T-helper 1 cell (primary cell): ENCODE measurements at places on chromosomes 16 and 17.
A peak's percentile ranks its signal among the peaks of the same experiment; 100 is the strongest.

DNA sequence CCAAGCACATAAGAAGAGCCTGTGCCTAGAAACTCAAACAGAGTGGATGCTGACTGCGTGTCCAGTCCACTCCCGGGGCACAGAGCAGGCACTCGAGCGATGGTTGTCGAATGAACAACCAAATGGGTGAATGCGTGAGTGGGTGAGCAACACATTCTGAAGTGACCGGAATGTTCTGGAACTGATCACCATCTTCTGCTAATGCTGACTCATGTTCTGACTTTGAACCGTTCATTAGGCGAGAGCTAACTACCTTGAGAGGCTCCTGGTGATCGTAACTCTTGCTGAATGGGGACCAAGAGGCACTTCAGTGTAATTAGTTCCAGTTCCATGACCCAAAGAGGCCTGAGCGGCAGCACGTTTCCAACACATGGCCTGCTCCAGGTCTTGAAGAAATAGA is 37.9 kb downstream of the IRF8 start:
- DNase-seq, result no peak

- no peak for DNase-seq
Observed at GRCh38 chr17:82373731-82374625, 2.4 kb downstream of the UTS2R start.

- DNase-seq, result no peak
Observed at GRCh38 chr17:41625602-41626001, 1.2 kb upstream of the KRT17 start.

DNA sequence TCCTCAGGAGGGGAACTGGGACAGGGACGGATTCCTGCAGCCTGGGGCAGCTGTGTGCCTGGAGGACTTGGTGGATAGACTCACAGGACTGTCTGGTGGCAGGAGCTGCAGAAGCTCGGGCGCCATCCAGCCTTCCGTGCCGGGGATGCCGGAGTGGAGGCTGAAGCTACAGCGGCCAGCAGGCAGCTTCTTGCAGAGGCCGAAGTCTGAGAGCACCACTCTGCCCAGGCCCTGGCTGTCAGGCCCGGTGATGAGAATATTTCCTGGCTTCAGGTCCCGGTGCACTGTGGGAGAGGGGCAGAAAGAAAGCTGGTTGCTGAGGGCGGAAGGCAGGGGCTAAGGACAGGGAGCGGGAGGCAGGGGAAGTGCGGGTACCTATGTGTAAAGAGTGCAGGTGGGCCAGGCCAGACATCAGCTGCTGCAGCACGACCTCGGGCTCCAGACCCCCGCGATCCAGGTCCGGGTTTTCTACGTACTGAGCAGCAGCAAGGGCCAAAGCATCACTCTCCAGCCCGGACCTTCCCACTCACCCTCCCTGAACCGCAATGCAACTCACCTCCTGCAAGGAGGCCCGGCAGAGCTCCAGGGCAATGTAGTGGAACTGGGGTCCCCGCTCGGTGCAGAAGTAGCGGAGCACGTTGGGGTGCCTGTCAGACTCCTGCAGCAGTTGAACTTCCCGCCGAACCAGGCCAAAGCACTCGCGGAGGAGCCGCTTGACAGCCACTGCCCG is 16.1 kb downstream of the PLK1 start:
- DNase-seq, result no peak

GRCh38 chr17:65243838-65244625 is 106.9 kb downstream of the RGS9 start:
- DNase-seq, result no peak

DNA sequence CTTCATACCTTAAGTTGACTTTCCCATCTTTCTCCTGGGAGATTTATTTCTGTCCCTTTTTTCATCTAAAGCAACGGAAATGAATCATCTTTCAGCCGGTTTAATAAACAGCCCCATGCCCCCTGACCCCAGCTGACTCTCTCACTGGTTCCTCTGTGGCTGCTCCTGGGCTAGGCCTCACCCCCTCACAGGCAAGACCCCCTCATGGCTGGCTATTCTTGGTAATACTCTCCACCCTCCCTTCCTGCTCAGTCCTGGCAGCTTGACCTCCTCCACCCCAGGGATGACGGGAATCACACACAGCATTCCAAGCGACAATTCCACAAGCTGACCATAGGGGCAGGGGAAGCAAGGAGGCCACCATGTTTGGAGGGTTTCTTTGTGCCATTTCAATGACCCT is 1.5 kb upstream of the ADAP2 start:
- DNase-seq, result no peak

DNA sequence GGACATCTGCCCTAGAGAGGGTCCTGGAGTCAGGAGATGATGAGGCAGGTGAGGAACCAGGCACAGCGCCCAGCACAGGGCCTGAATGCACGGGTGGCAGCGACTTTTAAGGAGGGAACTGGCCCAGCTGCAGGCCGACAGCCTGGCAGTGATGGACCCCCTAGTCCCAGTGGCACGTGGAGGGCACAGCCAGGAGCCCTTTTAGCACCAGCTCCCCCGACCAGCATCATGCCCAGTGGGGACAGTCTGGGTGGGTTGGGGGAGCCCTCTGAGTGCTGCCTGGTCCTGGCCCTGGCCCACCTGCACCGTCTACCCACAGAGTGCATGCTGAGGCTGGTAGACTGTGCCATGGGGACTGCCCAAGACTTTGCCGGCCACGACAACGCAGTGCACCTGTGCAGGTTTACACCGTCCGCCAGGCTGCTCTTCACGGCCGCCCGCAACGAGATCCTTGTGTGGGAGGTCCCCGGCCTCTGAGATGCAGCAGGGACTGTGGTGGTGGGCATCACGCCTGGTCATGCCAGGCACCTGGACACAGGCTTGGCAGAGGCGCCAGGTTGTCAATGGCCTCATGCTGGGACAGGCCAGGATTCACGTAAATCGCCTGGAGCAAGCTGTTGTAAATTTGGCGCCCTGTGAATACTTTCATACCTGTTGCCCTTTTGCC is 686 bp upstream of the RHOT2 start:
- no peak for DNase-seq

GRCh38 chr17:43880420-43880991 is 26.8 kb downstream of the MPP2 start:
- peak; percentile 33 for DNase-seq

DNA sequence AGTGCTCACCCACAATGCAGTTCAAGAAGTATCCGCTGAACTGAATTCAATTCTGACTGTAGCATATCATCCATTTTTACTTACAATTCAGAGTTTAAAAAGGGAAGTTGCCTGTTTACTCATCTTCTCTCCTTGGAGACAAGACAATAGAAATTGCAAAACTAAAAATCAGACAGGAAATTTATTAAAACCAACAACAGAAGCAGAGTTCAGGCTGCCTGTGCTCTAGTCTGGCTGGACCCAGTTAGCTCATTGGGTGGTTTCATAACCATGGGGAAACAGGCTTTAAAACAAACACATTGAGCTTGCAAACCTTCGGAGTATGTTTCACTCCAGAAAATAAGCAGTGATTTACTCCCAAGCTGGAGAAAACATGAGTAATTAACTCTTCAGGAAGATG is 321.4 kb downstream of the GRIN2A start:
- DNase-seq, result no peak

DNA sequence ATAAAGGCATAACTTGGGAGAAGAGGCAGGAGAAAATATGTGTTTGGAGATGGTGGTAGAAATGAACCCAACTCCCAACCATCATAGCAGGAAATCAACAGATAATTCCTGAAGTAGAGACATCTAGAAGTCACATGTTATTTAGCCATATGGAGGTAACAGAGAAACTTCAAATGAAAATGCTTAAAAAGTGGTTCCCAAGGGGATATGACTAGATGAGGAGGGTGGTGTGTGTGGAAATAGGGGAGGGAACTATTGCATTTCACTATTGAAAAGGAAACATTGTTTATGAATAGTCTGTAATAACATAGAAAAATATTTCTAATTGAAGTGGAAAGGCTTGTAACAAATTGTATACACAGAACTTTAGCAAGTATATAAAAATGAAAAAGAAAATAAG is 412.0 kb downstream of the SHISA9 start:
- no peak for DNase-seq

GRCh38 chr17:8985054-8985701 is 19.7 kb upstream of the PIK3R5 start:
- DNase-seq, result no peak

DNA sequence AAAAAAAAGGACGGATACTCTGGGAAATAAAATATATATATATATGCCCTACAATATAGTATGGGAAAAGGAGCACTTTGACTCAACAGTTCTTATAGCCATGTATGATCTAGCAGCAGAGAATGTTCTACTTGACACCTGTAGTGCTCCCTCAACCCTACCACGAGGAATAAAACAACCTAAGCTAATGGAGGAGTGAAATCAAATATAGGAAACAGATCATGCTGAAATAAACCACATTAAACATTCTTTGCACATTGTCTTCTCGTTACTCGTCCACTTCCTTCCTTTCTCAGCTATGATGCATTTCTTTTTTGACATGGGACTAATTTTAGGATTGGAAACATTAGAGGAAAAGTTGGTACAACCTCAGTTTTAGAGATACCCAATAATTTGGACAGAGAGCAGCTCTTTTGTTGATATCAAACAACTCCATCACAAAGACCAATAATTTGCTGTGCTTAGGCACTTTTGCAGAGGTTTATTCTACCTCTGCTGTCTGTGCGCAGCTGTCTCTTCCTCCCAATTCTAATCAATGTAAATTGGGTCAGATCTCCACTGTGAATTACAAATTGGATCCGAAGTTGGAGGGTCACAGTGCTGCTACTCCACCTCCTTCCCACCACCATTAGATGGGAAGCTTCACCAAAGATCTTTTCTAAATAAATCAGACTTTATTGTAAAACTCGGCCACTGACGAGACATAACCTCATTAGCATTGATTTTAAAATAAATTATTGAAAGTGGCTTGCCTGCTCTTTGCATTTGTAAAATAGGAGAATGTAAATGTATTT is 65.8 kb downstream of the SNX11 start:
- DNase-seq, result no peak

DNA sequence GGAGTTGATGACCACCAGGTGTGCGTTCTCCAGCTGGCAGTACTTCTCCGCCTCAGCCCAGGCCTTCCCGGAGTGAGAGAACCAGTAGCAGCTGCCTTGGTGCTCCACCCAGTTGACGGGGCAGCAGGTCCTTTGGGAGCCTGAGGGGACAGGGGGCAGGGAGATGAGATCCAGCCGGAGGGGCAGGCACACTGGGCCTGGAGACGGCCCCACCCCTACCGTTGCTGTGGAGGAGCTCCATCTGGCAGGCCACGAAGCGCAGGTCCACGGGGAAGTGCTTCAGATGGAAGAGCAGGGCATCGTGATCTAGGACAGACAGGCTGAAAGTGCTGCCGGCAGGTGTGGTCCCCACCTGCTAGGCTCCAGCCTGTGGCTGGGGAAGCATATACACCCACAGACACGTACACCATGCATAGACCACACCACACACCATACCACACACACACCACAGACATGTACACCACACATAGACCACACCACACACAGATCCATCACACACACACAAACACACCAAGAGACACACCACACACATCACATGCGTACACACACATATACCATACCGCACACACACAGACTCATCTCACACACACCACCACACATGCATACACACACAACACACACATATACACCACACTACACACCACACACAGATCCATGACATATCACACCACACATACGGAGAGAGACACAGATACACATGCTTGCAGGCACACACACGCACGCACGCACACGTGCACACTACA is 7.4 kb downstream of the ASGR2 start:
- no peak for DNase-seq

- no peak for DNase-seq
Observed at GRCh38 chr17:80063830-80064585, 27.6 kb downstream of the CCDC40 start.

DNA sequence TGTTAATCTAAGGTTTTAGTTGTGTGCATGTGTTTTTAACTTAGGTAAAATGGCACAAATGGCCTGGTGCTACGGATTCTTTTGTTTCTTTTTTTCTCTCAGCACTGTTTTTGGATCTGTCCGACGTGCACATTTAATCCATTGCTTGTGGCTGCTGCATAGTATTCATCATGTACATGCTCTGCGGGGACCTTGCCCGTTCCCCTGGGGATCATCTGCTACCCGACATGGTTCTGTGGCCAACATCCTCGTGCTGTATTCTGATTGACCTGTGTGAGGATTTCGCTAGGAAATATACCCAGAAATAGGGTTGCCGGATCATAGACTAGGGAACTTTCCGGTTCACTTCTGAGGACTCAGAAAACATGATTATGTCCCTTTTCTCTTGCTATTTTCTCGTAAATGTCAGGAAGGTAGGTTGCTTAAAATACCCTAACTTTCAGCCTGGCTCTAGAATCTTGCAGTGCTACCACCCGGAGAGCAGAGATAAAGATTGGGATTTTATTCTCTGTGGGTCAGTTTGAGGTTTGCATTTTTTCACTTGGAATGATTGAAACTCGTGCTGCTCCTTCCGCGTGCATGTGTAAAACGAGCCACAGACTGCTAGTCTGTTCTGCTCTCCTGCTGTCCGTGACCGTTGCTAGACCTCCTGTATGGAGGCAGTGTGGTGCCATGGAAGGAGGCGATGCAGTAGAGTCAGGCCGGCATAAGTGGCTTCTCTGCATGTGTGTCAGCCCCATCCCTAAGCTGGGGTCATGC is 42.9 kb downstream of the LDHD start:
- no peak for DNase-seq

DNA sequence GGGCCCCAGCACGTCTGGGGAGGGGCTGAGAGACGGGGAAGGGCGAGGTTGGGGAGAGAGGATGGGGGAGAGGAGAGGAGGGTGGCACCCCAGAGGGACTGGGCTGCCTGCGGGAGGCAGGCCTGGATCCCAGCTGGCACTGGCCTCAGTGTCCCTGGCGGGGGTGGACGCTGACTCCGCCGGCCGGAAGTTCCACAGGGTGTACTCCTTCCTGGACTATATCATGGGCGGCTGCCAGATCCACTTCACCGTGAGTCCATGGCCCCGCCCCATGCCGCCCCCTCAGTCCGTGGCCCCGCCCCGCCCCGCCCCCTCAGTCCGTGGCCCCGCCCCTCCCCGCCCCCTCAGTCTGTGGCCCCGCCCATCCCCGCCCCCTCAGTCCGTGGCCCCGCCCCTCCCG is 11.3 kb downstream of the CPNE7 start:
- DNase-seq, result no peak

- no peak for DNase-seq
Observed at GRCh38 chr17:64632194-64632593, 29.9 kb downstream of the SMURF2 start.
